ENCODE measurements at places on chromosomes 11 and 22. TPM values are rescaled to one million over a fixed set of nuclear protein-coding genes. Genes with fewer than 3 reads are reported as not detected.

DNA sequence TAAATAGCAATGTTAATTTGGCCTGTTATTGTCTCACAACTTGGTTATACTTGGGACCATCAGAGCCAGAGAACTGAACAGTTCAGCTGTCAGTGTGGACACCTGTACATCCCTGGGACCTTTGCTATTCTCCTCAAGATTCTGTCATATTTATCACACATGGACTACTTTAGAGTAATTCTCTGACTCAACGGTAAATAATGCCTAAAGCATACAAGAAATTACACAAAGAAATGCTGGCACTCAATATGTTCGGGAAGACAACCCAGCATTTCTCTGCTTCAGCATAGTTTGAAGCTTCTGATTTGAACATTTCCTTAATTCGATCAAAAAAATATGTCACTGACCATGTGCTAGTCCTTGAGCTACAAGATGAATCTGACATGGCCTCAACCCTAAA is 34.6 kb upstream of the MMP13 start:
- no peak overlapping the region for H3K4me3 ChIP-seq
- no peaks in the 10 kb centered on the region for H3K27me3 ChIP-seq
- no peak for DNase-seq
- H3K4me1 ChIP-seq, result no peaks in the 10 kb centered on the region
- H3K27ac ChIP-seq, result no peak overlapping the region
- no peaks in the 10 kb centered on the region for H3K36me3 ChIP-seq

GRCh38 chr11:73430326-73430725 is 54.1 kb downstream of the RELT start:
- no peaks in the 10 kb centered on the region for H3K36me3 ChIP-seq
- H3K4me1 ChIP-seq, result no peaks in the 10 kb centered on the region
- no peak for DNase-seq
- no peak overlapping the region for H3K4me3 ChIP-seq

DNA sequence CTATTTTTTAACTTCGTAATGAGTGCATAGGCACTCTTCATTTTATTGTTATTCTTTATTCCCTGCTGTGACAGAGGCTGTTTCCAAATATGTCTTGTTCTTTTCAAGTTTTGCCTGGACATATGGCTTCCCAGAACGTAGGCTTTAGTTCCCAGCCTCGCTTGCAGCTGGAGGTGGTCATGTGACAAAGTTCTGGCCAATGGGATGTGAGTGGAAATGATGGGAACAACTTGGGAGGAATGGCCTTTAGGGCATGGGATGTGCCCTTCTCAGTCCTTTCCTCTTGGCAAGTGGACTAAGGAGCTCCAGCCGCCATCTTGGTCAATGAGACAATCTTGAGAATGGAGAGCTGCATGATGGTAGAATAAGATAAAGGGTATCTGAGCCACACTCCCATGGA is 70.8 kb upstream of the EIF3D start:
- H3K4me1 ChIP-seq, result no peaks in the 10 kb centered on the region
- DNase-seq, result no peak
- H3K36me3 ChIP-seq, result no peaks in the 10 kb centered on the region

DNA sequence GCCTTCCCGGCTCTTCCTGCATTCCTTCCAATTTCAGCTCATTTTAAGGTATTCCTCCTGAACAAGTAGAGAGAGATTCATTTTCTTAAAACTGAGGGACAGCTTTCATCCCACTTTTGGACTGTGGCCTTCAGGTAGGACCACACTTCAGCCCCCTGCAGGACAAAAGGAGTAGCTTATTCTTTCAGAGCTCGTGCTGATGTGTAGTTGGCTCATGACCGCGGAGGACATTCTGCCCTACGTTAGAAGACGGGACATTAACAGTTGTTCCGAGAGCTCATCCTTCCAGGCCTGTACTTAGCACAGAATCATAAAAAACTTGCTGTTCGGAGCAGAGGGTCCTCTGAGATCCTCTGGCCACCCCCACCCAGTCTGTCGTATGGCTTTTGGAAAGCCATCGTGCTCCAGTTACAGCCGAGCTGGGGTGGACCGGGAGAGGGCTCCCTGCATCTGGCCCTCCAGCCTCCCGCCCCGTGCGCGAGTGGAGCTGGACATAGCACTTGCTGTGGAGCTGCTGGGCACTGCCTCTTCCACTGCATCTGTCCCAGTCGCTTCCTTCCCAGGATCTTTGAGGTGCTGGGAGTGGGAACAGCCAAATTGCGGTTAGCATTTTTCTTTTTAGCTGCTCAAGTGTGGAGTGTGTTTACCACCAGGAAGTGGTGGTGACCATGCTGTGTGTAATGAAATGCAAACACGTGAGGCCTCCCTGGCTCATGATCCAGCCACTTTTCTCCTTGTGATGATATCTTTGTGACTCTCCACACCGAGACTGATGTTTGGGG is 250.3 kb downstream of the TBC1D22A start:
- no peaks in the 10 kb centered on the region for H3K27me3 ChIP-seq
- H3K4me3 ChIP-seq, result no peak overlapping the region
- no peaks in the 10 kb centered on the region for H3K36me3 ChIP-seq
- no peak for DNase-seq

GRCh38 chr11:65863889-65864705 is 3.9 kb downstream of the MUS81 start:
- H3K4me1 ChIP-seq, result peaks cover 7% of the 10 kb centered on the region
- H3K27me3 ChIP-seq, result no peaks in the 10 kb centered on the region
- H3K36me3 ChIP-seq, result peaks cover 12% of the 10 kb centered on the region
- H3K4me3 ChIP-seq, result no peak overlapping the region
- H3K27ac ChIP-seq, result no peak overlapping the region
- DNase-seq, result no peak

DNA sequence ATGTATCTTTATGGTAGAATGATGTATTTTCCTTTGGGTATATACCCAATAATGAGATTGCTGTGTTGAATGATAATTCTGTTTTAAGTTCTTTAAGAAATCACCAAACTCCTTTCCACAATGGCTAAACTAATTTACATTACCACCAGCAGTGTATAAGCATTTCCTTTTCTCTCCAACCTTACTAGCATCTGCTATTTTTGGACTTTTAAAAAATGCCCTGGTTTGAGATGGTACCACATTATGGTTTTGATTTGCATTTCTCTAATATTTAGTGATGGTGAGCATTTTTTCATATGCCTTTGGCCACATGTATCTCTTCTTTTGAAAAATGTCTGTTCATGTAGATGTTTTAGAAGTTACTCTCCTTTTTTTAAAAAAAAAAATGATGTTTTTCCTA is 142.0 kb downstream of the METTL15 start:
- no peak for DNase-seq
- H3K4me3 ChIP-seq, result no peak overlapping the region
- no peaks in the 10 kb centered on the region for H3K36me3 ChIP-seq
- H3K27me3 ChIP-seq, result no peaks in the 10 kb centered on the region
- H3K27ac ChIP-seq, result no peak overlapping the region
- no peaks in the 10 kb centered on the region for H3K4me1 ChIP-seq

GRCh38 chr11:14393129-14393528 is 34.1 kb upstream of the RRAS2 start:
- H3K27me3 ChIP-seq, result no peaks in the 10 kb centered on the region
- DNase-seq, result no peak
- H3K27ac ChIP-seq, result no peak overlapping the region
- H3K36me3 ChIP-seq, result no peaks in the 10 kb centered on the region
- no peaks in the 10 kb centered on the region for H3K4me1 ChIP-seq

GRCh38 chr11:123000721-123001120 is 19.1 kb upstream of the BSX start:
- DNase-seq, result no peak
- H3K27ac ChIP-seq, result no peak overlapping the region
- H3K4me3 ChIP-seq, result no peak overlapping the region
- no peaks in the 10 kb centered on the region for H3K4me1 ChIP-seq

DNA sequence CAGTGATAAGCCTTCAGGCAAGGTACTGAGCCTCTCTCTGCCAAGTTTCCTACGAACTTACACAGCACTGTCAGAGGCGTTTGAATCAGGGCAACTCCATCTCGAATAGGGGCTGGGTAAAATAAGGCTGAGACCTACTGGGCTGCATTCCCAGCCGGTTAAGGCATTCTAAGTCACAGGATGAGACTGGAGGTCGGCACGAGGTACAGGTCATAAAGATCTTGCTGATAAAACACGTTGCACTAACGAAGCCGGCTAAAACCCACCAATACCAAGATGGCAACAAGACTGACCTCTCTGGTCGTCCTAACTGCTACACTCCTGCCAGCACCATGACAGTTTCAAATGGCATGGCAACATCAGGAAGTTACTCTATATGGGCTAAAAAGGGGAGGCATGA is 20.4 kb upstream of the POGLUT3 start:
- H3K36me3 ChIP-seq, result no peaks in the 10 kb centered on the region
- no peaks in the 10 kb centered on the region for H3K4me1 ChIP-seq
- DNase-seq, result no peak
- no peaks in the 10 kb centered on the region for H3K27me3 ChIP-seq

- no peak for DNase-seq
- no peaks in the 10 kb centered on the region for H3K36me3 ChIP-seq
- no peak overlapping the region for H3K27ac ChIP-seq
- no peaks in the 10 kb centered on the region for H3K27me3 ChIP-seq
These were observed 19.2 kb upstream of the RRAS2 start for GRCh38 chr11:14378171-14378570.

- H3K27me3 ChIP-seq, result no peaks in the 10 kb centered on the region
- H3K27ac ChIP-seq, result no peak overlapping the region
- no peaks in the 10 kb centered on the region for H3K4me1 ChIP-seq
- no peak for DNase-seq
- H3K4me3 ChIP-seq, result no peak overlapping the region
These were observed 272.5 kb downstream of the TBC1D22A start for GRCh38 chr22:47034905-47035419.

- DNase-seq, result no peak
- no peaks in the 10 kb centered on the region for H3K36me3 ChIP-seq
- H3K27me3 ChIP-seq, result no peaks in the 10 kb centered on the region
- no peak overlapping the region for H3K27ac ChIP-seq
These were observed 133.8 kb upstream of the PITPNB start for GRCh38 chr22:28052825-28053269.

DNA sequence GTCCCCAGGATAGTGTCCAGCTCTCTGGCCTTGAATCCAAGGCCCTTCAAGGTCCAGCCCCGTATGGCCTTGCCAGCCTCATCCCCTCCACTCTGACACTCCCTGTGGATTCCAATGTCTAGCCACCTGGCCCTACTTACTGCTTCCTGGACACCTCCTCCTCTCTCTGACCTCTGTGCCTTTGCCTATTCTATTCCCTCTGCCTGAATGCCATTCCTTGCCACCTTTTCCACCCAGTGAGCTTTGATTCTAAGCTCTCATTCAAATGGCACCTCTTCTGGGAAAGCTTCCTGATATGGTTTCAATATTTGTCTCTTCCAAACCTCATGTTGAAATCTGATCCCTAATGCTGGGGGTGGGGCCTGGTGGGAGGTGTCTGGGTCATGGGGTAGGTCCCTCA is 31.9 kb upstream of the TTLL12 start:
- no peak overlapping the region for H3K4me3 ChIP-seq
- DNase-seq, result no peak
- no peak overlapping the region for H3K27ac ChIP-seq
- no peaks in the 10 kb centered on the region for H3K36me3 ChIP-seq

GRCh38 chr11:73467505-73467904 is 91.3 kb downstream of the RELT start:
- H3K4me3 ChIP-seq, result no peak overlapping the region
- H3K27ac ChIP-seq, result no peak overlapping the region
- DNase-seq, result no peak
- H3K4me1 ChIP-seq, result no peaks in the 10 kb centered on the region
- no peaks in the 10 kb centered on the region for H3K36me3 ChIP-seq
- H3K27me3 ChIP-seq, result no peaks in the 10 kb centered on the region

DNA sequence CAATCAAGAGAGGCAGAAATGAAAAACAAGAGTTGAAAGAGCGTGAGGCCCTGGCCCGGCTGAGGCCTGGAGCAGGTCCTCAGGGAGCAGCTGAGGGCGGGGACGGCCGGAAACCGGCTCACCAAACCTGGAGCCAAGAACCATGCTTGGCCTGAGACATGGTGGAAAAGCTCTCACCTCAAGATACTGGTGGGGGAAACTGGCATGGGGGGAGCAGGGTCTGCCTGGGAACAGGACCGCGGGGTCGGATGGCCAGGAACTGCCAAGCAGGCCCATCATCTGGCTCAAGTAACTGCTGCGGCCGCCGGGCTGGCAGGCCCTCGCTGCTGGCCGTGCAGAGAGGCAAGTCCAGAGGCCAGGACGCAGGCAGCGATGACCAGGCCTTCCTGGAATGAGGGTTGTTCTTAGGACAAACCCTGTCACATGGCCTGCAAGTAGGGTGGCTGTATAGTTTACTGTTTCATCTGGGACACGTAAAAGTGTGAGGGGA is 18.9 kb upstream of the WNT11 start:
- H3K27ac ChIP-seq, result no peak overlapping the region
- DNase-seq, result no peak
- no peaks in the 10 kb centered on the region for H3K27me3 ChIP-seq
- H3K4me3 ChIP-seq, result no peak overlapping the region
- H3K4me1 ChIP-seq, result no peaks in the 10 kb centered on the region

GRCh38 chr11:122743949-122744348 is 88.4 kb downstream of the UBASH3B start:
- no peak overlapping the region for H3K27ac ChIP-seq
- no peaks in the 10 kb centered on the region for H3K4me1 ChIP-seq
- H3K36me3 ChIP-seq, result no peaks in the 10 kb centered on the region
- H3K27me3 ChIP-seq, result no peaks in the 10 kb centered on the region

DNA sequence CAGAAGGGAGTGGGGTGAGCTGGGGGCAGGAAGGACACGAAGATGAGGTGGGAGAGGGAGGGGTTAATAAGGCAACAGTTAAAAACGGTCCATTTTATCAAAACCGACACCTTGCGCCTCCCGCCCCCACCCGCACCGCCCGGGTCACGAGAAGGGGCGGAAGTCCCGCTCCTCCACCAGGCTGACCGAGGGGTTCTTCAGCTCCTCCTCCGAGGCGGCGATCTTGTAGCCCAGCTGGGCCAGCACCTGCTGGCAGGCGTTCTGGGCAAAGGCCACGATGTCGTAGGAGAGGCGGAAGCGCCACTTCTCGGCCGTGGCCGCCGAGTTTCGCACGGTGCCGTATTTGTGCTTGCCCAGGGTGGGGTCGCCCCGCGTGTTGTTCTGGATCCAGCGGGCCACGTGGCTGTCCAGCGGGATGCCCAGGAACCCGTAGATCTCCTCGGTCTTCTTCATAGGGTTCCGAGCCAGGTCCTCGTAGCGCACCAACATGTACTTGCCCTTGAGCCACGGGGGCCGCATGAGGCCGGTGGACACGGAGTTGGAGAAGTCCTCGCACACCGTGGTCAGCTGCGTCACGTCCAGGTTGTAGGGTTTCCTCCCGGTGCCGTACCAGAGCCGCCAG is 15.8 kb downstream of the CHST1 start:
- no peak overlapping the region for H3K27ac ChIP-seq
- no peak for DNase-seq
- no peaks in the 10 kb centered on the region for H3K36me3 ChIP-seq
- H3K4me1 ChIP-seq, result no peaks in the 10 kb centered on the region
- H3K4me3 ChIP-seq, result no peak overlapping the region

Gene RASGRP2
- 28.7 TPM for total RNA-seq

Gene LINC01488
- total RNA-seq, result not detected

Gene MTMR2
- 37.7 TPM for total RNA-seq

Gene C11orf65
- 4.3 TPM for total RNA-seq

Gene MUC6
- 2.3 TPM for total RNA-seq

Gene PDGFD
- total RNA-seq, result 19.4 TPM

All from prostate gland (tissue), 2 donors.